Suprapubic skin (tissue), 4 donors: ENCODE measurements at places on chromosomes 2 and 18. TPM values are rescaled to one million over a fixed set of nuclear protein-coding genes. Genes with fewer than 3 reads are reported as not detected.

GALM gene
- 16.4 TPM for total RNA-seq

RBM43 gene
- total RNA-seq = 1.9 TPM

INO80B gene
- 15.9 TPM for total RNA-seq

NOSTRIN gene
- 7.2 TPM for total RNA-seq

ZBTB7C gene
- 46.2 TPM for total RNA-seq

MEIS1 gene
- 21.1 TPM for total RNA-seq

IL36G gene
- total RNA-seq = 13.4 TPM

RGPD3 gene
- total RNA-seq = 2.1 TPM

KCNG2 gene
- not detected for total RNA-seq

GCC2 gene
- 17.8 TPM for total RNA-seq

FAP gene
- 3.1 TPM for total RNA-seq

ZAP70 gene
- total RNA-seq = 1.1 TPM

GRCh38 chr2:160952464-160953254 lies 207.6 kb upstream of the TANK start:
- no peaks in the 10 kb centered on the region for H3K27me3 ChIP-seq

DNA sequence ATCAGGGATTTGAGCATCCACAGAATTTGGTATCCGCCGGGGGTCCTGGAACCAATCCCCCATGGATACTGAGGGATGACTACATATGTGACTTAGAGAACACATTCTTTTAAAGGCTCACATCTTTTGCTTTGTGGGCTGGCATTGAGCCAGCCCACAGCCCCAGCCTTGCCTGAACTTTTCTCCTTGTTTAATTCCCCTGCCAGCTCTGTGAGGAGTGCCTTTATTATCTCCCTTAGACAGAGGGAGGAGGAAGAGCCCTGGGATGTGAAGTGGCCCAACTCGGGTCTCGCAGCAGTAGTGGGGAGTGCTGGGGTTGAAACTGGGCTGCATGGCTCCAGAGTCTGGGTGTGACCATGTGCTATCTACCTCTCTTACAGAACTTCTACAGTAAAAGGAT lies 7.6 kb downstream of the TTC39C start:
- no peaks in the 10 kb centered on the region for H3K27me3 ChIP-seq
- H3K36me3 ChIP-seq = no peaks in the 10 kb centered on the region
- H3K27ac ChIP-seq = peak overlapping the region; percentile 72
- no peak for DNase-seq
- H3K4me1 ChIP-seq = peaks cover 65% of the 10 kb centered on the region

DNA sequence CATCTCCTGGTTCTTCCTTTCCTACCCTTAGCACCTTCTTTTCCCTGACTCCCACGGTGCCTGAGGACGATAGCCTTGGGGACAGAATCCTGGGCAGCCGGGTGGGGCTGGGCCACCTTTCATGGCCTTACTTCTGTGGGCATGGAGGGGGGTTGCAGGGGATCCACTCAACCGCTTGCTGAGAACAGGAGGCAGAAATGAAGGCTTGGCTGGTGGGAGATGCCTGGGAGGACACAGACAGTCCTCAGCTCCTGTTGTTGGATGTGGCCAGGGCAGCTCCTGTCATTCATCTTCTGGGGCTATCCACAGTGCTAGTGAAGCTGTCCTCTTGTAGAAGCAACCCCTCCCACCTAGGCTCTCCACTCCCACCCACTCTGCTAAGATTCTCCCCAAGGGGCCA lies 95.5 kb upstream of the CELF4 start:
- H3K27ac ChIP-seq = no peak overlapping the region
- no peak for DNase-seq
- no peaks in the 10 kb centered on the region for H3K27me3 ChIP-seq

- H3K36me3 ChIP-seq = no peaks in the 10 kb centered on the region
- H3K4me3 ChIP-seq = no peak overlapping the region
- H3K27me3 ChIP-seq = no peaks in the 10 kb centered on the region
- H3K27ac ChIP-seq = no peak overlapping the region
These were observed 53.5 kb upstream of the SPOPL start for GRCh38 chr2:138447889-138448570.

- no peak for DNase-seq
- no peaks in the 10 kb centered on the region for H3K4me1 ChIP-seq
- no peak overlapping the region for H3K4me3 ChIP-seq
- no peaks in the 10 kb centered on the region for H3K27me3 ChIP-seq
These were observed 24.0 kb upstream of the DSEL start for GRCh38 chr18:67540559-67540958.

- no peaks in the 10 kb centered on the region for H3K27me3 ChIP-seq
- no peak overlapping the region for H3K27ac ChIP-seq
- no peaks in the 10 kb centered on the region for H3K4me1 ChIP-seq
- H3K4me3 ChIP-seq = no peak overlapping the region
- no peaks in the 10 kb centered on the region for H3K36me3 ChIP-seq
- no peak for DNase-seq
These were observed 532 bp downstream of the MYOM1 start for GRCh38 chr18:3219241-3219630.

DNA sequence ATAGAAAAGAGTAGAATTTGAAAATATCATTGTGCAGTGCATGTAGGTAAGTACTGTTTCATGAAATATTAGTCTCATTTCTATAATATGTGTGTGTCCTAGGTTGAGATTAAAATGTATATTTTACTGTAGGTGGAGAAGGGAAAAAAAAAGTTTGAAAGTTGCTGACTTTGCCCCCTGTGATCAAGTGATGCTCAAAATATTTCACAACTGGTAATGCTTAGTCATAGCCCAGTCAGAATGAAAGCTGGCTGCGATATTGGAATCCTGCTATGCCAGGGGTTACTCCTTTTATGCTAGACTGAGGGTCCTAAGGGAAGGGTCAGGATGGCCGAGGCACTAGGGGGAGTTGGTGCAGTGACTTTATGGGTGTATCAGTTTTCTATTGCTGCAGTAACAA lies 19.5 kb upstream of the CFAP36 start:
- no peaks in the 10 kb centered on the region for H3K36me3 ChIP-seq
- H3K4me3 ChIP-seq = no peak overlapping the region
- H3K4me1 ChIP-seq = no peaks in the 10 kb centered on the region
- no peak for DNase-seq
- no peaks in the 10 kb centered on the region for H3K27me3 ChIP-seq

- DNase-seq = no peak
- H3K4me3 ChIP-seq = no peak overlapping the region
- peaks cover 9% of the 10 kb centered on the region for H3K4me1 ChIP-seq
- no peaks in the 10 kb centered on the region for H3K36me3 ChIP-seq
These were observed 250.9 kb downstream of the DSEL start for GRCh38 chr18:67265464-67266245.

GRCh38 chr2:208285853-208286252 lies 19.8 kb downstream of the PIKFYVE start:
- no peak overlapping the region for H3K4me3 ChIP-seq
- peaks cover 4% of the 10 kb centered on the region for H3K4me1 ChIP-seq
- no peak for DNase-seq
- H3K27me3 ChIP-seq = no peaks in the 10 kb centered on the region
- no peak overlapping the region for H3K27ac ChIP-seq
- peaks cover 78% of the 10 kb centered on the region for H3K36me3 ChIP-seq

DNA sequence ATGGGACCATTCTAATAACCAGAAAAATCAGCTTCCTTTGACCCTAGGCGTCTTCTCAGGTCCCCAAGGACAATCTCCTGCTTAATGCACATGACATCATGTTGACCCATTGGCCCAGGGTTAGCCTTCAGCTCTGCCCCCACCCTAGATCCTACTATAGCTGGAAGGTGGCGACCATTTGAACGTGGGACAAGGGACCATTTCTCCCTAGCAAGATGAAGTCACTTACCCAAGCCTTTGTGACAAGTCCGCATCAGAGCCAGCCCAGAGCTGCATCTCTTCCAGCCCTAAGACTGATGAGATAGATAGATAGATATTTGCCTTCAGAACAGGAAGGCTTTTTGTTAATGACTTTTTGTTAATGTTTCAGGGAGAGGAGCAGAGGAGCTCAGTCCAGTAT lies 28.2 kb upstream of the TAF1B start:
- no peaks in the 10 kb centered on the region for H3K27me3 ChIP-seq
- no peak overlapping the region for H3K27ac ChIP-seq
- no peak overlapping the region for H3K4me3 ChIP-seq
- H3K36me3 ChIP-seq = no peaks in the 10 kb centered on the region

DNA sequence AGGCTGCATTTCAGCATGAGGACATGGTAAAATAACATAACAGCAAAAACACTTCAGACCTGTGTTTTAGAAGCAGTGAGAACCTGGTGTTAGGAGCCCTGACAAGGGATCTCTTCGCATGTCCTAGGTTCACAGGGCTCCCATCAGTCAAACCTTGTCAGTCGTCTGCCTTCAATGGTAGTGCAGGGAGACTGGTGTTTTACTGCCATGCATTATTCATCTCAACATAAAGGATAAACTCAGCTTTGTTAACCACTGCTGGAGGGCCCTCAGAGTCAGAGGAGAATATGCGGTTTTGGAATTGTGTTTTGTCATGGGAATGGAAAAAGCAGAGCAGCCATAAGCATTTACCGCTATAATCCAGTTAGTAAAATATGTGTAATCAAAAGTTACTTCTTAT lies 275.9 kb upstream of the GCFC2 start:
- H3K27me3 ChIP-seq = no peaks in the 10 kb centered on the region
- no peak overlapping the region for H3K27ac ChIP-seq
- H3K4me1 ChIP-seq = no peaks in the 10 kb centered on the region
- no peak overlapping the region for H3K4me3 ChIP-seq
- no peak for DNase-seq

DNA sequence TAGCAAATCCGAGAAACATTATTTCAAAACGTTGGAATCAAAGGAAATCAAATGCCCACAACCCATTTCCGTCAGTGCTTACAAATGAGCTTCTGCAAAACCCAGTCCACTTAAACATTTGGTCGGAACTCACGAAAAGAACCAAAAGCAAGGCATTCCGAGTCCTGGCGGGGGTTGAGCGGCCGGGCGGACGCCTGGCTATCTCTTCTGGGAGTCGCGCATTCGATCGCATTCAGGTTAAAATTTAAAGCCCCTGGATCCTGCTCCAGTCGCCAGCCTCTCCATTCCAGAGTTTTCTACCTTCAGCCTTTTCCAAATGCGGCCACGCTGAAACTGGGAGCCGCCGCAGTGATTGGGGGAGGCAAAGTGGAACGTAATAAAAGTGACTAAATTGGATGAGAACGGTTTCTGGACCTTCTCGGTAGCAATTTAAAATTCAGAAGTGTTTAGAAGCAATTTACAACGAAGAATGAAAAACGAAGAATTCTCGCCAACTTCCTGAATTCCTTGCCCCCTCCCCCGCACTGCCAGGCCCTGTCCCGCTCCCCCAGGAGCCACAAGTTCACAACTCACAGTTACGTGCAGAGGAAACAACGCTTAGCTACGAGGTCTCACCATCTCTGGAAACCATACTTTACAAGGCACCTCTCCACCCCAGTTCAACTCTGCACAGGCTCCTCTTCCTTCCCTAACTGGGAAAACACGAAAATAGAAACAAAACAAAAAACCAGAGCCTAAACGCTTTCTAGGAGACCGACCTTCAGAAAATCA lies 1.7 kb upstream of the GATA6 start:
- DNase-seq = no peak
- no peak overlapping the region for H3K27ac ChIP-seq
- peaks cover 74% of the 10 kb centered on the region for H3K4me1 ChIP-seq
- H3K4me3 ChIP-seq = peak overlapping the region; percentile 71
- peaks cover 100% of the 10 kb centered on the region for H3K27me3 ChIP-seq

DNA sequence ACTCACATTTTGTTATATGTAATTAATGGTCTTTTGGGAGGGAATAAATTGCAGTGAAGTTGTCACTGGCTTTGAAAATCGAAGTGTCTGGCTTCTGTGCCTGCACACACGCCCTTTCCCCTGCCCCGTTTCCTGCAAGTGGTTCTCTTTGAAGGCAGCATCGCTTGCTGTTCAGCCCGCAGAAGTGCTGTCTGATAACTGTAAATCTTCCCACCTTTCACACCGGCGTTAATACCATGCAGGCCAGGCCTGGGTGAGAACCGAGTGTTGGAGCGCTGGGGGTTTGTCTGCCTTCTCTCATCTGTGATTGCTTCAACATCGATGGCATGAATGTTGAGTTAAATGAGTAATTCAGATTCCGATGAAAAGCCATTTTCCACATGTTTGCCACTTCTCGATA lies 37.9 kb upstream of the RPL31 start:
- H3K4me1 ChIP-seq = peaks cover 6% of the 10 kb centered on the region
- H3K4me3 ChIP-seq = no peak overlapping the region
- H3K36me3 ChIP-seq = peaks cover 15% of the 10 kb centered on the region
- no peak for DNase-seq

DNA sequence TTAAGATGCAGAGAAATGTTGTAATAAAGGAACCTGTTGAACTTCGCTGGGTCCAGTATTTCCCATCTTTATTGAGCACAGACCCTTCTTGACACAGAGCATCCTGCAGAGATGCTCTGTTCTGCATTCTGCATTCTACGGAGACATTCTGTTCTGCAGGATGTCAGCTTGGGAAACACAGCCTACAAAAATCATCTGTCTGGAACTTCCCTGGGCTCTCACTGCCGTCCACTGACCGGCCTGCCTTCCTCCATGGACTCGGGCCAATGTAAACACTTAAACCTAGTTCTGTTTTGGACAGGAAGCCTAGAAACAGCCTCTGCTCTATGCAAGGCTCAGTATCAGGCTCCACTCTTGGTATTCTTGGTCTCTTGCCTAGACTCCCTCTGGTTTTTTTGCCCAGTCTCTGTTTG lies 90.0 kb upstream of the PPP1CB start:
- H3K36me3 ChIP-seq = no peaks in the 10 kb centered on the region
- H3K27me3 ChIP-seq = no peaks in the 10 kb centered on the region
- H3K4me1 ChIP-seq = peaks cover 63% of the 10 kb centered on the region
- H3K4me3 ChIP-seq = no peak overlapping the region

DNA sequence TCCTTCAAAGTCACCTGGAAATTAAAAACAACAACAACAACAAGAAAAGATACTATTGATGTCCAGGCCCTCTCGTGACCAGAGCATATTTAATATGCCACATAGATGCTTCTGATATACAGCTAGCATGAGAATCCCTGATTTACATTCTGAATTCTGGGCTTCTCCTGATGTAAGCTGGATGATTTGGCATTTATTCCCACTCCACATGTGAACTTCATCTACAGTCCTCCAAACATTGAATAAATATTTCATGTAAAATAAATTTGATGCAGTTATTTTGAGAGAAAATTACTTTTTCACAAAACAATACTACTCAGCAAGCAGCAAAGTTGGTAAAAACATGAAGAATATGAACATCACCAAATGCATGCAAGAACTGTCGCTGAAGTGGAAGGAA lies 453.2 kb upstream of the SETBP1 start:
- no peak overlapping the region for H3K4me3 ChIP-seq
- H3K27ac ChIP-seq = no peak overlapping the region
- DNase-seq = no peak
- no peaks in the 10 kb centered on the region for H3K36me3 ChIP-seq
- H3K27me3 ChIP-seq = no peaks in the 10 kb centered on the region

- no peaks in the 10 kb centered on the region for H3K36me3 ChIP-seq
- H3K27ac ChIP-seq = no peak overlapping the region
- no peaks in the 10 kb centered on the region for H3K4me1 ChIP-seq
- peaks cover 6% of the 10 kb centered on the region for H3K27me3 ChIP-seq
- no peak overlapping the region for H3K4me3 ChIP-seq
- peak; percentile 41 for DNase-seq
These were observed 81.0 kb downstream of the TPO start for GRCh38 chr2:1494257-1494656.

DNA sequence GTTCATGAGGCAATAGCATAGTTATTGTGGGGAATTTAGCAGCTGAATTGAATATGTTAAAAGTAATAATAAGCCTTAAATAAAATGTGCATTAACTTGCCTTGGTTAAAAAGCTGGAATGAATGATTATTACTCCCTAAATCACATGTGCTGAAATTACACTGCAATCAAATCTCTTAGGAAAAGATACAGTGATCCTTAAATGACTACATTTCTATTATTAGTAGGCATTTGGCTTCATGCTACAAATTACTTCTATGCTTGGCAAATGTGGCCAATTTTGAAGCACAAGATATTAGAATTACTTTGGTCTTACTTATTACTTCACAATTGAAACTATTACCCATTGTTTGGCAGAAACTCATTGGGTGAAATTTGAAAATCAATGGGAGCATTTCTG lies 5.4 kb downstream of the RND3 start:
- DNase-seq = no peak
- H3K4me1 ChIP-seq = peaks cover 84% of the 10 kb centered on the region
- no peaks in the 10 kb centered on the region for H3K36me3 ChIP-seq
- H3K27me3 ChIP-seq = no peaks in the 10 kb centered on the region
